ENCODE measurements at places on chromosomes 7 and 10.

- peak; percentile 83 for DNase-seq
These were observed 170.6 kb downstream of the PRKG1 start for GRCh38 chr10:51244748-51245490.

GRCh38 chr10:119439922-119440321, 102.6 kb downstream of the RGS10 start:
- no peak for DNase-seq

DNA sequence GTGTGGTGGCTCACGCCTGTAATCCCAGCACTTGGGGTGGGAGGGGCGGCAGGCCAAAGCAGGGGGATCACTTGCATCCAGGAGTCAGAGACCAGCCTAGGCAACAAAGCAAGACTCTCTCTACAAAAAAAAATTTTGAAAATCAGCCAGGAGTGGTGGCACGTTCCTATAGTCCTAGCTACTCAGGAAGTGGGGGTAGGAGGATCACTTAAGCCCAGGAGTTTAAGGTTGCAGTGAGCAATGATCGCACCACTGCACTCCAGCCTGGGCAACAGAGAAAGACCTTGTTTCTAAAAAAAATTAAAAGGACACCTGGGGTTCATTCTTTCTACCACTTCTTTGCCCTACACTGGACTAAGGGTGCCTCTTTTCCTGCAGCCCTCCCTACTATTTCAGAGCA, 15.1 kb downstream of the WAPL start:
- DNase-seq: no peak

DNA sequence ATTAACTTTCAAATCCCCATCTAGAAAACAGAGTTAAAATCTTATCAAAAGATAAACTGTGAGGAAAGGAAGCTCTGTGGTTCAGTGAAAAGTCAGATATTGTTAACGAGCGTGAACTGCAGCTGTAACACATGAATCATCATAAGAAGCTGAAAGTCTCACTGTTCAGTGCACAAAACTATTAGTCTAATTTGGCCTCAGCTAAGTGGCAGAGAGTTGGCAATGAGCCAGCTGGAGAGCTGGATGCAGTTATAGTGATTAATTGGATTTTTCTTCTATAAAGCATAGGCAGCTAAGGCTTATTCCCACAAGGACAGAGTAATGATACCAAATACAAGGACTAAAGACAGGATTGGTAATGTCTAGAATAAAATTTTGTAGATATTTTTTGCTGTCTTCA, 101.1 kb upstream of the ABCB5 start:
- no peak for DNase-seq

DNA sequence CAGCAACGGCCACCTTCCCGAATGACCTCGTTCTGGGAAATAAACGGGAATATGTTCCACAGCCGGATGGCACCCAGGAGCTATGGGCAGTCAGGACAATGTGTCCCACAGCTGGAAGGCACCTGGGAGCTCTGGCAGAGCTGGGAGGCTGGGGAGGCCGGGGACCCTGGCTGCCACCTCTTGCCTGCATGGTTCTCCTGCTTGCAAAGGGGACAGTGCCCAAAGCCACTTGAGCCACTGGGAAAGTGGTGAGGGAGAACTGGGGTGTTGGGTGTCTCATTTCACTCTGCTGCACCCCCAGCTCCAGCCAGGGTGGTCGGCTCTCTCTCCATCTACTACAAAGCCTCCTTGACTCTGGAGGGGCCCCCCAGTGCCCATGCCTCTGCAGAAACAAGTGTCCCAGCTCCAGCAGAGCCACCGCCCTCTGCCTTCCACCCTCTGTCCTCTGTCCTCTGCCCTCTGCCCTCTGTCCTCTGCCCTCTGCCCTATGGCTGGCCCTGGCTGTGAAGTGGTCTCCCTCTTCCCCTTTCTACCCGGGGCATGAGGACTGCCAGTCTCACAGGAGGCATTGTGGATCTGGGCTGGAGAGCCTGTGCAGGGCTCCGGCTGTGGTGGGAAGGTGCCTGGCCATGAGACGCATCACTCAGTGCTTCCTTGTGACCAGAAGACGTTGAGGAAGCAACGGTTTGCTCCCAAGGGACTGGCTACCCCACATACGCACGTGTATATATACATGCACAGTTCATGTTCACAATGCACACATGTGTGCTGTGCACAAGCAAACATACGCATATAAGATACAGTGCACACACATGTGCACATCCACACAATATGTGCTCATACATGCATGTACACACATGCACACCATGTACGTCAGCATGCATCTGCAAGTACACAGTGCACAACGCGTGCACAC, 21.5 kb upstream of the INPP5A start:
- no peak for DNase-seq

DNA sequence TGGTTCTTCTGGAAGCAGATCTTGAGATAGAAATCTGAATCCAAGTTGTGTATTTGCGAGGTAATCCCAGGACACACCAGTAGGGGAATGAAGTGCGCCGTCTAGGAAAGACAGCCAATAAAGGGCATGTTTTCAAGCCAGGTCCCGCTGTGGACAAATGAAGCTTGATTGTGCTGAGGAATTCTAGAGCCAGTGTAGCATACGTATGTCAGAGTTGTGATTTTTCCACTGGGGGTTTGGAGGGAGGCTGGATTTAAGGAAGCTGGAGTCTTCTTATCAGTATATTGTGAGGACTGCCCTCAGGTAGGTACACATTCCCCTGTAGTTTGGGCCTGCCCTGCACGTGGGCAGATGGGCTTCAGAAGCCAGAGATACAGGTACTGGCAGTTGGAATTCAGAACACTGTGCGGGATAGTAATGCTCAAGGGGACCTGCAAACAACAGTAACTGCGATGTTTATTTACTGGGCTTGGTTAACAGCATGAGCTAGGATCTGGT, 50.9 kb downstream of the GALNT11 start:
- DNase-seq: no peak
